ENCODE measurements at places on chromosomes 6 and 20. TPM values are rescaled to one million over a fixed set of nuclear protein-coding genes. Genes with fewer than 3 reads are reported as not detected.

DNA sequence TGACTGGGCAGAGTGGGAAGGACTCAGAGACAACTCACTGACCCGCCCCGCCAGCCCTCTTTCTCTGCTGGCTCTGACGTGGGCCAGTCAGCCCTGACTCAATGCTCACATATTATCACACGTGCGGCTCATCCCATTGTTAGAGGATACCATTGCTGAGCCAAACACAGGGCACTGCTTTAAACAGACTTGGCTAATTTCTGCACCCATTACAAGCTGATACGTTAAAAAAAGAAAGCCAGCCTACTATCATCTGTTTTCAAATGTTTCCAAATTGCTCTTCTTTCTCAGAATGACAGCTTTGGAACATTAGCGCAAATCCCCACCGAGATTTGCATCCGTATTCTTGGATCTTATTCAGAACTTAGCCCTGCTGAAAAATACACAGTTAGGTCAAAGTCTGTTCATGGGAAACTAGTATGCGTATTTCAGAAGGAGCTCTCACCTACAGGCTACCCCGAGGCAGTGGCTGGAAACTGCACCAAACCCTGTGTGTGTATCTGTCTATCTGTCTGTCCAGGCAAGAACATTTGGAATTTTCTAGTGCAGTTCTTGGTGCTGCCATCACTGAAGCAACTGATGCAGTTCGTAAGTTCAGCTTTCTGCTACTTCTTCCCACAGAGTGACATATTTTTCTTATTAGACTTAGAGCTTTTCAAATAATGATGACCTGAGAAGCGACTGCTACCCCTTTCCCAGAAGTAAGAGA is 32.8 kb downstream of the RAMACL start:
- DNase-seq = no peak

DNA sequence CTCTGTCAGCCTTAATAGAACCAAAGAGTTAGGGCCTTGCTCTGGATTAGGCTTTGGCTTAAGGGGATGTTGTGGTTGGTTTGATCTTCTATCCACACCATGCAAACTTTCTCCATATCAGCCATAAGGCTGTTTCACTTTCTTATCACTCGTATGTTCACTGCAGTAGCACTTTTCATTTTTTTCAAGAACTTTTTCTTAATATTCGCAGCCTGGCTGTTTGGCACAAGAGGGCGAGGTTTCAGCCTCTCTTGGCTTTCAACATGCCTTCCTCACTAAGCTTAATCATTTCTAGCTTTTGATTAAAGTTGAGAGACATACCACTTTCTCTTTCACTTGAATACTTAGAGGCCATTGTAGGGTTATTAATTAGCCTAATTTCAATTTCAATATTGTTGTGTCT is 193.1 kb downstream of the NRN1 start:
- DNase-seq = no peak

GRCh38 chr20:62773845-62774714 is 22.2 kb upstream of the MRGBP start:
- DNase-seq = no peak

- DNase-seq = no peak
These were observed 4.4 kb downstream of the FOXF2 start for GRCh38 chr6:1393641-1394283.

SLC17A2 gene
- not detected for total RNA-seq

DNA sequence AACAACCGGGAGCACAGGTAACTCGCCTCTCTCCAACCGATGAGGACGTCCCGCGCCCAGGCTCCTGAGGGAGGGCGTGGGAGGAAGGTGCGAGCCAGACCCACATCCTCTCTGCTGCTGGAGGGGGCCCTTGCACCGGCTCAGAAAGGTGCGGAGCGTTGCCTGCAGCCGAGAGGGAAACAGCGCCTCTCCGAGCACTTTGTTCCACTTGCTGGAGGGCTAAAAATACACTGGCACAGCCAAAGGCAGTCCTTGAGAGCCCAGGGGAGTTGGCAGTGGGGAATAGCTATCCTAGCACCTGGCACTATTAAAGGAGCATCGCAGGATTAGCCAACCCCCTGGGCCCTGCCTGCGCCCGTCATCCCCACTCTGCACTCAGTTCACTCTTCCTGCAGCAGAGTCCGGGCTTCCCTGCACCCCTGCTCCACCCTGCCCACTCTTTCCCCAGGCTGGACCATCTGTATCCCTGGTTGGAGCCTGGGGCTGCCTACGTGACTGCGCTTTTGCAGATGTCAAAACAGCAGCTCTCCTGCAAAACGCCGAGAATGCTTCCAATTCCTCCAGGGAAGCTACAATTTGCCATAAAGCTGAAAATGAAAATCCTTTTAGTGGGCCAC is 108.9 kb downstream of the SNX5 start:
- peak; percentile 58 for DNase-seq

GRCh38 chr20:53867741-53868351 is 202.5 kb downstream of the BCAS1 start:
- no peak for DNase-seq

DNA sequence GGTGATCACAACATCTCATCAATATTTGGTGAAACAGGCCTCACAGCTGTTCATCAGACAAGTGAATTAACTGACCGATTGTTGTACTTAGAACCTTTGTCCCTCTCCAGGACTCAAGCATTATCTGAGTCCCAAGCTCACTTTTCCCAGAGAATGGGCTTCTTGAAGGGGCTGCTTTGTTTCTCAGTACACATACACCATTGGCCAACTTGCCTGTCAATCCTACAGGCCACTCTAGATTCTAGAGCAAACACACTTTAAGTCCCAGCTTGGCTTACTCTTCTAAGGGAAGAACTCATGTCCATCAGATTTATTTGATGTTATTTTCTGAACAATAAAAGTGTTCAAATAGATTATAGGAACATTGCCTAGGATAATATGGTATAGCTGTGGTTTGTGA is 249.5 kb downstream of the BCKDHB start:
- DNase-seq = no peak
